ENCODE measurements at places on chromosomes 13 and 19.

- DNase-seq = no peak
Measured at GRCh38 chr19:8148410-8149260, 757 bp downstream of the FBN3 start.

GRCh38 chr13:74287724-74288169 lies 153.5 kb upstream of the KLF12 start:
- peak; percentile 67 for DNase-seq

GRCh38 chr13:67971291-67971690 lies 741.2 kb upstream of the PCDH9 start:
- DNase-seq = no peak

DNA sequence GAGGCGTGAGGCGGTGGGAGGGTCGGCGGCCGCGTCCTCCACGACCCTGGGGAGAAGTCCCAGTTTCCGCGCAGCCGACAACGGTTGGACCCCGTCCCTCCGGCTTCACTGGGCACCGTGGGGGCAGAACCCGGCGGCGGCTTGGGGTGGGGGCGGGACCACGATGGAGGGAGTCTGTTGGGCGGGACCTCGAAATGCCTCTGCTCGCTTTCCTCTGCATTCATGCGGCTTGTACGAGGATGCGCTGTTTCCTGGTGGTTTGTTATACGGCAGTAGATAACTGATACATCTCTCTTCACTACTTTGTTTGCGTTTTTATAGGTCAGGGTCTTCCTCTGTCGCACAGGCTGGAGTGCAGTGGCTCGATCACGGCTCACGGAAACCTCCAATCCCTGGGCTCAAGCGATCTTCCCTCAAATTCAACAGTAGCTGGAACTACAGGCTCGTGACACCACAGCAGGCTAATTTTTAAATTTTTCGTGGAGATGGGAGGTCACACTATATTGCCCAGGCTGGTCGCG lies 24.6 kb upstream of the ZNF846 start:
- peak; percentile 31 for DNase-seq

DNA sequence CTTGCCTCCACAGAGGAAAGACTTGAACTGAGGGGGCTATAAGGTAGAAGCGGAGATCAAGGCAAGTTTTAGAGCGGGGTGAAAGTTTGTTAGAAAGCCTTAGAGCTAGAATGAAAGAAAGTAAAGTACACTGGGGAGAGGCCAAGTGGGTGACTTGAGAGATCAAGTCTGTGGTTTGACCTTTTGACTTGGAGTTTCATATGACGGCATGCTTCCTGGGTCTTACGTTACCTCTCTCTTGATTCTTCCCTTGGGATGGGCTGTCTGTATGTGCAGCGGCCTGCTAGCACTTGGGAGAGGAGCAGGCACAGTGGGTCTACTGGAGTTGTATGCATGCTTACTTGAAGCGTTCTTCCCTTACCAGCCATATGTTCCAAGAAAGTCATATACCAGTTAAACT lies 1768.5 kb downstream of the PCDH9 start:
- DNase-seq = no peak

GRCh38 chr13:65868099-65868498 lies 1362.0 kb downstream of the PCDH9 start:
- no peak for DNase-seq

DNA sequence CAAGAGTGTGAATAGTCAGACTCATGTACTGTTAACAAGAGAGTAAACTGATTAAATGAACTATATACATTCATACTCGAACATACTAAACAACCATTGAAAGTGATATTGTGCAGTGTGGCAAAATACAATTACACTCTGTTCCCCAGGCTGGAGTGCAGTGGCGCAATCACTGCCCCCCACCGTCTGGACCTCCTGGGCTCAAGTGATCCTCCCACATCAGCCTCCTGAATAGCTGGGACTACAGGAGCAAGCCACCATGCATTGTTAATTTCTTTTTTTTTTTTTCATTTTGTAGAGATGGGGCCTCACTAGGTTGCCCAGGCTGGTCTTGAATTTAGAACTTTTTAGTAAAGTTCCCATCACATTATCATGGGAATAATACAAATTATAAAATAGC lies 77.3 kb upstream of the LSM14A start:
- no peak for DNase-seq

DNA sequence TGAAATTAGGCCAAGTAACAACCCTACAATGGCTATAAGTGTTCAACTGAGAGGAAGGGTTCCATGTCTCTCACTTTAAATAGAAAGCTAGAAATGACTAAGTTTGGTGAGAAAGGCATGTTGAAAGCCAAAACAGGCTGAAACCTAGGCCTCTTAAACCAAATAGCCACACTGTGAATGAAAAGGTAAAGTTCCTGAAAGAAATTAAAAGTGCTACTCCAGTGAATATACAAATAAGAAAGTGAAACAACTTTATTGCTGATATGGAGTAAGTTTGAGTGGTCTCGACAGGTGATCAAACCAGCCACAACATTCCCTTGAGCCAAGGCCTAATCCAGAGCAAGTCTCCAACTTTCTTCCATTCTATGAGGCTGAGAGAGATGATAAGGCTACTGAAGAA lies 209.6 kb downstream of the KLF12 start:
- DNase-seq = no peak

DNA sequence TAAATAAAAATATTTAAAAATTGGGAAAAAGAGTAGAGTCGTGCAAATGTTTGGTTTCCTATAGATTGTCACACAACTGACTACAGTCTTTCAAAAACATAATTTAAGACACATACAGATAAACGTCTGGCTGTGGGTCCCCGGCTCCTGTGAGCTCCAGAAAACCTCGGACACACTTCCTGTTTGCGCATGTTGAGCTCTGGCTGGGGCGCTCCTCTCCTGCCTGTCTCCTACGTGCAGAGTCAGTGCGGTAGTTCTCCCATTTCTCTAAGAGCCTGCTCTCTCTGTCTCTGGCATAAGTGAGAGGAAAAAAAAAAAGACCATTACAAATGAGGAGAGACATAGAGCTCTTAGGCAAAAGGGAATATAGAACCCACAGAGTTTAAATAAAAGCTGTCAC lies 128.2 kb upstream of the OBI1 start:
- peak; percentile 8 for DNase-seq

Measured in suppressor macrophage treated with lipopolysaccharide for 4 hours (primary cell).